ENCODE measurements at places on chromosomes 16 and 17.

- no peak for DNase-seq
Measured at GRCh38 chr17:82134101-82134500, 36.1 kb upstream of the FASN start.

- no peak for DNase-seq
Measured at GRCh38 chr17:49978501-49978900, 9.5 kb downstream of the DLX4 start.

GRCh38 chr17:70771804-70772386 is 602.6 kb downstream of the KCNJ2 start:
- no peak for DNase-seq

- no peak for DNase-seq
Measured at GRCh38 chr17:34656801-34657200, 77.4 kb downstream of the TMEM132E start.

DNA sequence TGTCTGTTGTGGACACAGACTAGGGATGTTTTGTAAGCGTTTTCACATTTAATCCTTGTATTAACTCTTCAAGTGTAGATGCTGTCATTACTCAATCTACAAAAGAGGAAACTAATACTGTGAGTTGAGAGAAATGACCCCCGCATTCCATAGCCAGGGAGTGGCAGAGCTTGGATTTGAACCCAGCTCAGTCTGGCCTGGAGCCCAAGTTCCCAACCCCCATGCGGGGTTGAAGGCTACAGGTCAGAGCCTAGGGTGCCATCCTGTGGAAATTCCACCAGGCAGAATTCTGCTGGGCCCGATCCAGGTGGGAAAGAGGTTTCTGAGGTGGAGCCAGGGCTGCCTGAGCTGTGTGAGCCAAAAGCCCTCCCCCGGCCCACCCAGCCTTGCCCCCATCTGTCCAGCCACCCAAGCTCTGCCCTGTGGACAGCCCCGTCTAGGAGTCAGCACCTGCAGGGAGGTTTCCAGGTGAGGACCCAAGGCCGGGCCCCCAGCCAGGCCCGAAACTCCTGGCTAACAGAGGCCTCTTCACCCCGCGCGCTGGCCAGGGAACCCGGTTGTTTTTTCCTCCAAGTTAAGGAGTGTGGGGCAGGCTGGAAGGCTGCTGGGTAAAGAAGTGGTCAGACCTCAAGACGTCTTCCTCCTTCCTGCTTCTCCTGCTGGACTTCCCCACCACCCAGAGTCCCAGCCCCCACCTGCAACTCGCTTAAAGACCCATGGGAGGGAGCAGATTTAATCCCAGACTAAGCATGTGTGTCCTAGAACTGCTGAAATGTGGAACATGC is 5.7 kb downstream of the MMP15 start:
- no peak for DNase-seq

DNA sequence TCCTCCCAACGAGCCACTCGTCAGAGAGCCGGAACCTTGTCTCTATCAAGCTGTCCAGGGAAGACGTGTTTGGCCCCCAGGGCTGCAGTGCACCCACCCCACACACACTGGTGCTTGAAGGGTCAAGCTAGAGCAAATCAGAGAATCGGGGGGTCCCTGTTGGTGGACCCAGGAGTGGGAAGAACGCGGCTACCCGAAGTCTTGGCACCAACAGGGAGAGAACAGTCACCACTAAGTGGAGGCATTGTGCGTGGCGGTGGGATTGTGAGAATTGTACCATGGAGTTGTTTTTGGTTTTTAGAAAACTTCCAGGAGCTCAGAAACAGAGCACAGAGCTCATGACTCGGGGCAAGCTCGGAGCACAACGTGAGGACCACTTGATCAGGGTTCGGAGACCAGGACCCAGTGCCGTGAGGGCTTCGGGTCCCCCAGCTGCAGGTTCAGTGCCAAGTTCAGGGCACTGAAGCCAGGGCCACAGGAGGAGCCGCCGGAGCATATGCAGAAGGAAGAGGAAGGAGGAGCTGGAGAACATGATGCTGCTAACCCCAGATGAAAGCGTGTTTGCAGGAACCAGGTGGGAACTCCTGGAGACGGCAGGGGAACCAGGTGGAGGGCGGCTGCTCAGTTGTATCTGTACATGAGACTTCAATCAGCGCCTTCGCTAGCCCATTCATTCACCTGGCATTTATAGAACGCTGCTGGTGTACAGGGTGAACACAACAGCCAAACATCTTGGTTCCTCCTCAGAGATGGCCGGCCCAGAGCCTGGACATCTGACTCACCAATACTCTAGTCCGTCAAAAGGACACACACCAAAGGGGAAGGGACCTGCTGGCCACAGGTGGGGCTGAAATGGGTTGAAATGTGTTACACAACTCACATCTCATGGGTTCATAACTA is 42.8 kb downstream of the METRNL start:
- DNase-seq, result no peak

DNA sequence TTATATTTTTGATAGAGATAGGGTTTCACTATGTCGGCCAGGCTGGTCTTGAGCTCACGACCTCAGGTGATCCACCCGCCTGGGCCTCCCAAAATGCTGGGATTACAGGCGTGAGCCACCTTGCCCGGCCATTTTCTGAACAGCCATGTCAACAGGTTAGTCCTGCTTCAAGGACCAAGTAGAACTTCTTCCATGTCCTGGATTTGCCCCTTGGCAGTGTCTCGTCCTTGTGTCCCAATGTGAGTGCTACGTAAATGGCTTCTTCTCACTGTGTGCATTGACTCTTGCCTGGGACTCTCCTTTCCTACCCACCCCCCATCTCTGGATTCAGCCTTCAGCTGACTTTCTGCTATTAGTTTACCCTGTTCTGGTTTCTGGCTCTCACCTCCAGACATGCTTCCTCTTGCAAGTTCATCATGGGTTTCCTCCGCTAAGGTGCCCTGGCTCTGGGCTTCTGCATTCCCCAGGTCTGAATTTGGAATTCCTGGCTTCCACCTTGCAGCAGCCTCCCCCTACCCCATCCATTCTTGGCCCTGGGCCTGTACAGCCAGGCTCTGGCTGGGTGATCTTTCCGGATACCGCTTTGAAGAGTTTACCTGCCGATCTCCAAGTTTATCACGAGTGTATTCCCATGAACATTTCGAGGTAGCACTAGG is 14.0 kb upstream of the IRF8 start:
- no peak for DNase-seq

DNA sequence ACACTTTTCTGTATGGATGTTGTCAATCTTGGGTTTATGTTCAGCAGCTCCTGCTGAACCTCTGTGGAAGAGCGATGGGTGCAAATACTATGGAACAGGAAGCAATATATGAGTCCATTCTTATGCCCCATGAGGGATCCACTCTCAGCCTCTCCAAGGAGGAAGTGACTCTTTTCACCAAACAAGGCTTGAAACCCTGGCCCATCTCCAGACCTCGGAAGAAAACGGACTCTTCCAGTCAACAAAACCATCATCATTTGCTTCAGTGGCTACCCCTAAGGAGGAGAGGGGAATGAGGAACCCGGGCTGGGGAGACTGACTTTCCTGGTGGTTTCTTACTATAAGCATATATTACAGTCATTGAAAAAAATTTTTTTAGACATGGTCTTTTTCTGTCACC is 206.2 kb downstream of the AXIN2 start:
- no peak for DNase-seq

GRCh38 chr16:77324729-77325128 is 110.1 kb downstream of the ADAMTS18 start:
- no peak for DNase-seq

- DNase-seq, result no peak
Measured at GRCh38 chr16:6517020-6517720, 815.5 kb upstream of the RBFOX1 start.

- no peak for DNase-seq
Measured at GRCh38 chr17:45107293-45108010, 24.9 kb downstream of the PLCD3 start.
